ENCODE measurements at places on chromosomes 7 and 10.

DNA sequence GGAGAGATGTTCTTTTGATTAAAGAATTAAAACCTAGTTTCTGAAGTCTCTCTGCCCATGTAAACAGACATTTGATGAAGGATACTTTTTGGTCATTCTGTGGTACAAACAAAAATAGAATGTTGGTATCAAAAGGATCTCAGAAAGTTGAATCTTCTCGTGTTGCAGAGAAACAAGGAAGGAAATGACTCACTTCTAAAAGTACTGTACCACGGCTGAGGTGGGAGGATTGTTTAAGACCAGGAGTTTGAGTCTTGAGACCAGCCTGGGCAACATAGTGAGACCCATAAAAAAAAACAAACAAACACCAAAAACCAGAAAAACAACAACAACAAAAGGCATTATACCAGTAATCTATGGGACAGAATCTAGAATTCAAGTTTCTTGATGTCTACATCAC lies 69.7 kb downstream of the PRSS58 start:
- no peak for DNase-seq

DNA sequence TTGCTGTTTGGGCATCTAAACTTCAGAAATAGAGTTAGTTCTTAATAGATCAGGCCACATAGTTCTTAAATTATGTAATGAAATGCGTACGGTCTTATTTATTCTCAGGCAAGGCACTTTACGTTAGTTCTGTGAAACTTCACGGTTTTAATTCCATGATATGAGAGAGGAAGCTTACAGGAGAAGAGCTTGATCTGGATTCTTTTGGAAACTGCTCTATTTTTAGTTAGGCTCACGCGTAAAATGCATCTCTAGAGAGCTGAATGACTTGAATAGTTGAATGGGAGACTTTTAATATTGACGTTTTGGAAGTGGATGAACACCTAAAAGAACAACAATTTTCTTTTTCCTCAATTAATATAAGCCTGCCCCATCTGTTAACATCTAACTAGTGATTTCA lies 71.1 kb downstream of the PRKG1 start:
- DNase-seq, result no peak

DNA sequence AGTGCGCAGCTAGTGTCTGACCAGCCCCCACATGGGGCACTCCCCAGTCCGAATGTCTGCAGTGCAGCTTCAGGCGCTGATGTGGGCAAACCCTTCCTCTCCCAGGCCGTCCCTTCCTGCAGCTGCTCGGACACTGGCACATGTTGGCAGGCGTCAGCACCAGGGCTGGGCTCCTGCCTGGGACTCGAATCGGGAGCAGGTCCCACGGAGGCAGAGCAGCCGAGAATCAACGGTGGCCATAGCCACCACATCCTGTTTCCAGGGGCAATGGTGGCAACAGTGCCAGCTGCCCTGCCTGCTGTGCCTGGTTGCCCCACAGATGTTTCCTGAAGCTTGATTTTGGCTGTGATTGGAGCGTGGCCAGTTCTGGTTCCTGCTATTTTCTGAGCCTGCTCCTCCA lies 65.8 kb downstream of the MGMT start:
- no peak for DNase-seq

- DNase-seq, result no peak
These were observed 71.6 kb downstream of the NKX6-2 start for GRCh38 chr10:132714096-132714985.

GRCh38 chr7:106012935-106013439 lies 49.9 kb downstream of the CDHR3 start:
- no peak for DNase-seq

- DNase-seq, result no peak
These were observed 6.5 kb downstream of the UROS start for GRCh38 chr10:125816548-125816947.

DNA sequence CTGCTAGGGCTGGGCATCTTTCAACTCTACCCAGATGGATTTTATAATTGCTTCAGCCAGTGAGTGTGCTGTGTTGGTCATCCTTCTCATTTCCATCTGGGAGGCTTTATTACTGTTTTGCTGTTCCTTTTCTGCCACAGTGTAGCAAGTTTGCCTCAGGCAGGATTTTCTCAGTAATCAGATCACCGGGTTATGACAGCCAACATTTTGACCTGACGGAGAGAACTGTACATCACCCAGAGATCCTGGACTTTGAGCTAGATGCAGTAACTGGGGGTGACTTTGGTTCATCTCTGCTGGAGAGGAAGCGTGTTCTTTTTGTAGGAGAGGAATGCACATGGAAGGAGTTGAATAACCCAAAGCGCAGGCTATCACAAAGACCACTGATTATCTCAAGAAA lies 111.8 kb upstream of the AGR3 start:
- DNase-seq, result no peak

DNA sequence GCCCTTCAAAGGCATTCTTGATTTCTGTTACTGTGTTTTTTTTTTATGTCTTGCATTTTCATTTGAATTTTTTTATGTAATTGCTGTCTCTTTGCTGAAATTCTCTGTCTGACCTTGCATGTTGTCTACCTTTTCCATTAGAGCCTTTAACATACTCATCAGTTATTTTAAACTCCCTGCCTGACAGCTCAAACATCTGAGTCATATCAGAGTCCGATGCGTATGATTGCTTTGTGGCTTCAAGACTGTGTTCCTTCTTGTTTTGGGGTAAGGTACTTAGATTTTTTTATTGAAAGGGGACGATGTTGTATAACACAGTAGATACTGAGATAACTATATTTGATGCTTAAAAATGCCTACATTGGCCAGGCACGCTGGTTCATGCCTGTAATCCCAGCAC lies 9.7 kb upstream of the TARP start:
- no peak for DNase-seq

GRCh38 chr7:30041526-30042269 lies 13.5 kb downstream of the PLEKHA8 start:
- no peak for DNase-seq

- DNase-seq, result no peak
These were observed 273.2 kb downstream of the PTPRN2 start for GRCh38 chr7:158314394-158314793.

DNA sequence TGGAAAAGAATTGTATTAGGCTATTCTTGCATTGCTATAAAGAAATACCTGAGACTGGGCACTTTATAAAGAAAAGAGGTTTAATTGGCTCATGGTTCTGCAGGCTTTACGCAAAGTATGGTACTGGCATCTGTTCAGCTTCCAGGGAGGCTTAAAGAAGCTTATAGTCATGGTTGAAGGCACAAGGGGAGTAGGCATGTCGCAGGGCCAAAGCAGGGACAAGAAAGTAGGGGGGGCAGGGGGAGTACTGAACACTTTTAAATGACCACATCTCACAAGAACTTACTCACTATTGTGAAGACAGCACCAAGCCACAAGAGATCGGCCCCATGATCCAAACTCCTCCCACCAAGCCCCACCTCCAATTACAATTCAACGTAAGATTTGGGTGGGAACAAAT lies 152.5 kb upstream of the PHF14 start:
- DNase-seq, result no peak

DNA sequence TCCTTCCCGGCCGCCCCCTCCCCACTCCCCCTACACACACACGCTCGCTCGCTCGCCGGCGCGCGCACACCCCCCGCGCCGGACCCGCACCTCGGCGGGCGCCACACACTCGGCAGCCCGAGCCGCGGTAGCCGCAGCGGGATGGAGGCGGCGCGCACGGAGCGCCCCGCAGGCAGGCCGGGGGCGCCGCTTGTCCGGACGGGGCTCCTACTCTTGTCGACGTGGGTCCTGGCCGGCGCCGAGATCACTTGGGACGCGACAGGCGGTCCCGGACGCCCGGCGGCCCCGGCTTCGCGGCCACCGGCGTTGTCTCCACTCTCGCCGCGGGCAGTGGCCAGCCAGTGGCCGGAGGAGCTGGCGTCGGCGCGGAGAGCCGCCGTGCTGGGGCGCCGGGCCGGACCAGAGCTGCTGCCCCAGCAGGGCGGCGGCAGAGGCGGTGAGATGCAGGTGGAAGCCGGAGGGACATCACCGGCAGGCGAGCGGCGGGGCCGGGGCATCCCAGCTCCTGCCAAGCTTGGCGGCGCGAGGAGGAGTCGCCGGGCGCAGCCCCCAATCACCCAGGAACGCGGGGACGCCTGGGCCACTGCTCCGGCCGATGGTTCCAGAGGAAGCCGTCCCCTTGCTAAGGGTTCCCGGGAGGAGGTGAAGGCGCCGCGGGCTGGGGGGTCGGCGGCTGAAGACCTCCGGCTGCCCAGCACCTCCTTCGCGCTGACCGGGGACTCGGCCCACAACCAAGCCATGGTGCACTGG lies at the start of gene SORCS3:
TSS of gene SORCS3 (plus strand) at position 104 of the 750 bp plus-strand sequence.
- no peak for DNase-seq

GRCh38 chr10:12484941-12485805 lies 135.8 kb downstream of the CAMK1D start:
- no peak for DNase-seq

- no peak for DNase-seq
These were observed 97.4 kb downstream of the KLF6 start for GRCh38 chr10:3687510-3688081.

DNA sequence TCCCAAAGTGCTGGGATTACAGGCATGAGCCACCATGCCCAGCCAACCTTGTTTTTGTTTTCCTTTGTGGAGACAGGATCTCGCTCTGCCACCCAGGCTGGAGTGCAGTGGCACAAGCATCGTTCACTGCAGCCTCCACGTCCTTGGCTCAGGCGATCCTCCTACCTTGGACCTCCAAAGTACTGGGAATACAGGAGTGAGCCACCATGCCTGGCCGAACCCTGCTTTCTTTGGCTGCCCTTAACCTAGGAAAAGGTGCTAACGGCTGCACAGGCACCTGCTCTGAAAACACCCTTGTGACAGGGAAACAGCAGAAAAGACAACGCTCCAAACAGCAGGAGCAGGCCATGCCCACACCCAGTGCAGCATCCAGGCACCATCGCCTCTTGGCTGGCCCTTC lies 71.9 kb downstream of the OAT start:
- no peak for DNase-seq
